ENCODE measurements at places on chromosomes 7 and 10.

- DNase-seq, result peak; percentile 23
- H3K4me1 ChIP-seq, result peaks cover 31% of the 10 kb centered on the region
- peaks cover 2% of the 10 kb centered on the region for H3K36me3 ChIP-seq
- peak overlapping the region; percentile 73 for H3K27ac ChIP-seq
These were observed 621.2 kb downstream of the SDK1 start for GRCh38 chr7:3922175-3922635.

GRCh38 chr10:75353183-75353582, 48.4 kb downstream of the ZNF503 start:
- no peak overlapping the region for H3K4me3 ChIP-seq
- no peaks in the 10 kb centered on the region for H3K27me3 ChIP-seq
- peaks cover 10% of the 10 kb centered on the region for H3K4me1 ChIP-seq
- H3K36me3 ChIP-seq, result no peaks in the 10 kb centered on the region

DNA sequence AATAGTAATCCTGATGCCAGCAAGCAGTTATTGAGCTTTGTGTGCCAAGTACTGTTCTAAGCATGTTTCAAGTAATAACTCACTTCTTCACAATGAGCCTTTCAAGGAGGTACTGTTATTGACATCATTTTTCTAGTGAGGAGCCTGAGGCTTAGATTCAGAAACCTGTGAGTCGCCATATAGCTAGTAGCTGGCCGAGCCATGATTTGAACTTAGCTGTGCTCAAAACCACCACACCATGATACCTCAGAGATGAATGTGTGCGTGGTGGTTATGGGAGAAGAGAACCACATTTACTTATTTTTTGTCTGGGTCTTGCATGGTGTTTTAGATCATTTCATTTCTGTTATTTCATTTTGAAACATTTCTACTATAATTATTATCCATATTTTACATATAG, 578.9 kb downstream of the AUTS2 start:
- peaks cover 12% of the 10 kb centered on the region for H3K36me3 ChIP-seq
- no peak for DNase-seq
- no peak overlapping the region for H3K27ac ChIP-seq
- H3K4me3 ChIP-seq, result no peak overlapping the region
- H3K27me3 ChIP-seq, result no peaks in the 10 kb centered on the region
- H3K4me1 ChIP-seq, result peaks cover 6% of the 10 kb centered on the region

- H3K4me3 ChIP-seq, result no peak overlapping the region
- no peak for DNase-seq
- no peaks in the 10 kb centered on the region for H3K36me3 ChIP-seq
These were observed 28.5 kb upstream of the CSGALNACT2 start for GRCh38 chr10:43109671-43110249.

DNA sequence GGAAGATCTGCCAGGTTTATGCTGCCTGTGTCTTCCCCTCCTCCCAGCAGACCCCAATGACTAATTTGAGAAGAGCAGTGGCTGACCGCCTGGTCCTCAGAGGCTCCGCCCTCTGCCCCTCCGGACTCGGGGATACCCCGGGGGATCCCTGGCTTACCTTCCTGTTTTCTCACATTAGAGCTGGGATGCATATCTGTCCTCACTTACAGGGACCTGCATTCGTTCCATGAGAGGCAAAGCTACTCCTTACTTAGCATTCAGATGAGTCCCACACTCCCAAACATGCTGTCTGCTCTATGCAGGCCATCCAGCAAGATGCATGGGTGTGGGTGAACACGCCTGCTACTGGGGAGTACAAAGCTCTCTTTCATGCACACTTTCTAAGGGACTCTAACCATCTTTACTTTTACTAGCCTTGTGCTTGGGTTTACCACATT, 24.0 kb downstream of the VOPP1 start:
- DNase-seq, result no peak
- no peak overlapping the region for H3K4me3 ChIP-seq
- peaks cover 8% of the 10 kb centered on the region for H3K36me3 ChIP-seq

- no peak overlapping the region for H3K27ac ChIP-seq
- no peak for DNase-seq
- no peak overlapping the region for H3K4me3 ChIP-seq
- peaks cover 4% of the 10 kb centered on the region for H3K4me1 ChIP-seq
- no peaks in the 10 kb centered on the region for H3K27me3 ChIP-seq
- H3K36me3 ChIP-seq, result no peaks in the 10 kb centered on the region
These were observed 77.0 kb upstream of the SEMA3A start for GRCh38 chr7:84271543-84271942.

- H3K36me3 ChIP-seq, result no peaks in the 10 kb centered on the region
- no peak for DNase-seq
- H3K27me3 ChIP-seq, result no peaks in the 10 kb centered on the region
- no peaks in the 10 kb centered on the region for H3K4me1 ChIP-seq
These were observed 88.0 kb upstream of the NAMPT start for GRCh38 chr7:106372595-106373318.

GRCh38 chr10:93917064-93917391, 23.2 kb downstream of the SLC35G1 start:
- H3K4me3 ChIP-seq, result no peak overlapping the region
- H3K36me3 ChIP-seq, result peaks cover 4% of the 10 kb centered on the region
- DNase-seq, result no peak
- no peak overlapping the region for H3K27ac ChIP-seq

DNA sequence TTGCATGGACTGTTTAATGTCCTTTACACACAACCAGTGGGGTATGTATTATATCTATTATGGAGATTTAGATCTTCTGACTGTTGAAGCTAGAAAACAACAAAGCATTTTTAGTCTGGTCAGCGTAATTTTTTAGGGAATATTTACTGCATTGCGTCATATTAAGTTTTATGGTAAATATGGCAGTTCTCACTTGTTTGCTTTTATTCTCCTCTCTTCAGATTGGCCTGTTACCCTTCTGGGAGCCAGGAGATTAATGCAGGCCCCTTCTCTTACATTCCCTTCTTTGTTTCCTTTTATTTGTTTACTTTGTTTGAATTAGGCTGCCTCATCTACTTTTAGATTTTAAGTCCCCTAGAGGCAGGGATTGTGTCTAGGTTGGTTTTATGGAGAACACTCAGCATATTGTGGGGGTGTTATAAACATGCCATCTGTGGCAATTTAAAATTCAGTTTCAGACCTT, 13.8 kb downstream of the UBE2D1 start:
- H3K27me3 ChIP-seq, result no peaks in the 10 kb centered on the region
- H3K4me1 ChIP-seq, result peaks cover 21% of the 10 kb centered on the region
- H3K36me3 ChIP-seq, result peaks cover 5% of the 10 kb centered on the region
- no peak for DNase-seq

GRCh38 chr7:151177310-151177709, 9.7 kb downstream of the ASB10 start:
- H3K4me3 ChIP-seq, result no peak overlapping the region
- H3K27ac ChIP-seq, result no peak overlapping the region
- DNase-seq, result no peak
- H3K27me3 ChIP-seq, result peaks cover 18% of the 10 kb centered on the region

DNA sequence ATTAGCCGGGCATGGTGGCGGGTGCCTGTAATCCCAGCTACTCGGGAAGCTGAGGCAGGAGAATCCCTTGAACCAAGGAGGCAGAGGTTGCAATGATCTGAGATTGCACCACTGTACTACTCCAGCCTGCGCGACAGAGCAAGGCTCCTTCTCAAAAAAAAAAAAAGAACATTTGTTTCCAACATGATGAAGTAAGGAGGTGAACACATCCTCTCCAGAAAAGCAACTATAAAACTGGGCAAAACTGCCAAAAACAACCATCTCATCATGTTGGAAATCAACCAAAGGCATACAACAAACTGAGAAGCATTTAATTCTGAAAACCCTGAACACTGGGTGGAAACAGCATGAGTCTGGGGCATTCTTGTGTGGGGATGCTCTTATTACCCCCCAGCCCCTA, 14.3 kb downstream of the PRTFDC1 start:
- DNase-seq, result no peak
- no peaks in the 10 kb centered on the region for H3K27me3 ChIP-seq
- H3K36me3 ChIP-seq, result peaks cover 18% of the 10 kb centered on the region

- no peak overlapping the region for H3K4me3 ChIP-seq
- no peak overlapping the region for H3K27ac ChIP-seq
- peaks cover 21% of the 10 kb centered on the region for H3K4me1 ChIP-seq
- H3K27me3 ChIP-seq, result no peaks in the 10 kb centered on the region
These were observed 10.8 kb upstream of the CUBN start for GRCh38 chr10:17140386-17140761.

DNA sequence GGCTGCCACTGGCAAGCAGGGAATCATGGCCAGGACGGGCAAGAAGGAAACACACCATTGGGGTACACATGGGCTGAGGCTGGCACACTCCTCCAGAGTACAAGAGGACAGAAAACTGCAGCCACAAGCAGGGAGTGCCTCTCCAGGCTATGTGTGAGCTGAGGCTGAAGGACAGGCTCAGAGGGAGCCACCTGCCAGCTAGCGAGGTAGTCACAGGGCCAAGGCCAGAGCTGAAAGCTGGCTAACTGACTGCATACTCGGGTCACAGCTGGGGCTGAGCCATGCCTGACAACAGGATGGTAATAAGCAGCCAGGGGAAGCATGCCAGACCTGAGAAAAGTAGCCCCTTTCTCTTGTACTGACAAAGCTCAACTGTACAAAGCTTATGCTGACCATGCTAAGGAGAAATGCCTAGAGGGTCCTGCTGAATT, 52.0 kb downstream of the KIF5B start:
- peak overlapping the region; percentile 58 for H3K27ac ChIP-seq
- DNase-seq, result no peak
- peak overlapping the region; percentile 10 for H3K4me3 ChIP-seq

DNA sequence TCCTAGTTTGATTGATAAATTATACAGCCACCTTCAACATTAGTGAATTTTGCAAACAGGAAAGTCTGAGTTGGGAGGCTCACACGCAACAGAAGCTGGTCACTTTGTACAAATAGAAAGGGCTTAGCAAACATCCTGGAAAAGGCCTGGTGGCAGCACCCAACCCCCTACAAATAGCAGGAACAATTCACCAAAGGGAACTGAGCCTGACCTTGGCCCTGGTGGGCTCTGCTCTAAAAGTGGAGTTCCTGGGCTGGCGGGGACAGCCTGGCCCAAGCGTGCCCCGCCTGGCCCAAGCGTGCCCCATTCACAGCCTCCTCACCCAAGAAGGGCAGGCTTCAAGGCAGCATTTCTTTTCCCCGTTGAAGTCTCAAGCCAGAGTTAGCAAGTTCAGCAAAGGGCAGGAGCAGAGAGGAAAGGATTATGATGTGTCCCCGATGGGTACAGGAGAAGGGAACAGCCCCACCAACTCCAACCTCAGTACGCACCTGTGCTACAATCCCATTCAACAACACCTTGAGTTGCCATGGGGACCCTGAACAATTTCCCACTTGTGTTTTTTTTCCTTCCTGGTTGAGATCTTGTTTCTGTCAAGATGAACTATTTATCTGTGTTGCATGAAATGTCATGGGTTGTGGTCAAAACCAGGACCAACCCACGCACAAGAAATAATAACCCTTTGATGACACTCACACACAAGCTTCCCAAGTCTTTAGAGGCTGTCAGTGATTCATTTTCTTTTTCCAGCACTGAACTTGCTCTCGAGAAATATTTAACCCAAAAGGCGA, 43.4 kb downstream of the RGS10 start:
- H3K27me3 ChIP-seq, result no peaks in the 10 kb centered on the region
- no peak for DNase-seq

DNA sequence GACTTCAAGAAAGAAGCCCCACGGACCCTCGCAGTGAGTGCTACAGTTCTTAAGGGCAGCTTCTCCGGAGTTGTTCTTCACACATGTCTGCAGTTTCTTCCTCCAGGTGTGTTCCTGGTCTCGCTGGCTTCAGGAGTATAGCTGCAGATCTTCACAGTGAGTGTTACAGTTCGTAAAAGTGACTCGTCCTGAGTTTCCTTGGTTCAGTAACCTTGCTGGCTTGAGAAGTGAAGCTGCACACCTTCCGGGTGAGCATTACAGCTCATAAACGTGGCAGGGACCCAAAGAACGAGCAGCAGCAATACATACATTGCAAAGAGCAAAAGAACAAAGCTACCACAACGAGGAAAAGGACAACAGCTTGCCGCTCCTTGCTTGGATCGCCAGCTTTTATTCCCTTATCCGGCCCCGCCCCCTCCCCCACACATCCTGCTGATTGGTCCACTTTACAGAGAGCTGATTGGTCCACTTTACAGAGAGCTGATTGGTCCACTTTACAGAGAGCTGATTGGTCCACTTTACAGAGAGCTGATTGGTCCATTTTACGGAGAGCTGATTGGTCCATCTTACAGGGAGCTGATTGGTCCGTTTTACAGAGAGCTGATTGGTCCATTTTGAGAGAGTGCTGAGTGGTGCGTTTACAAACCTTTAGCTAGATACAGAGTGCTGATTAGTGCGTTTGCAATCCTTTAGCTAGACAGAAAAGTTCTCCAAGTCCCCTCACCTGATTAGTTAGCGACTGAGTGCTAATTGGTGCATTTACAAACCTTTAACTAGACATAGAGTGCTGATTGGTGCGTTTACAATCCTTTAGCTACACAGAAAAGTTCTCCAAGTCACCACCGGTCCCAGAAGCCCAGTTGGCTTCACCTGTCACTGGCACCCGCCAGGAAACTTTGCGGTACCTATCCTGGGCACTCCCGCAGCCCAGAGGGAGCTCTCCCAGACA, 165.3 kb downstream of the AGMO start:
- no peak for DNase-seq
- H3K4me1 ChIP-seq, result no peaks in the 10 kb centered on the region
- no peaks in the 10 kb centered on the region for H3K27me3 ChIP-seq
- peak overlapping the region; percentile 19 for H3K27ac ChIP-seq
- peaks cover 3% of the 10 kb centered on the region for H3K36me3 ChIP-seq

DNA sequence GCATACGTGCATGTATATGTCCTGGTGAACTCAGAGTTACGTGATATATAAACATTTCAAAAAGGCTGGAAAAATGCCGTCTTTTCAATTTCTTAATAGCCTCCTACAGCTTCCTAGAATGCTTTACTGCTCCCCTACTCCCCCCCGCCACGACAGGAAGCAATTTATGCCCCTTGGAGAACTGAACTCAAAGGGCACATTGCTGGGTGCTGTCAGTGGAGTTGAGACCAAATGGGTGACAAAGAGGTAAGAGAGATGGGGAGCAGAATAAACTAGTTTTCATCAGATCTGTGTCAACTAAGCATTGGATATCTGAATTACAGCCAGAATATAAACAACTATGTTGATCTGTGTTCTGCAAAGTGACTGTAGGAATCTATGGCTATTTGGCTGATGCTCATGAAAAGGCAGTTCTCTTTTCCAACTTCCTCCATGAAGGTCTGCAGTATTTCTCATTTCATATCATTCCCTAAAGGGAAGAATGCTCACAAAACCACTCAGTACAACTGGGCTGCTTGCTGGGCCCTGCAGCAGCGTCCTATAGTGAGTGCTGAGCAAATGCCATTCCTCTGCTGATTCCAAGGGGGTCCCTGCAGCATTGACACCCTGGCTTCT, 171.3 kb upstream of the HPS1 start:
- H3K4me1 ChIP-seq, result no peaks in the 10 kb centered on the region
- H3K4me3 ChIP-seq, result no peak overlapping the region
- no peak for DNase-seq
- no peak overlapping the region for H3K27ac ChIP-seq
- no peaks in the 10 kb centered on the region for H3K36me3 ChIP-seq

- H3K27ac ChIP-seq, result peak overlapping the region; percentile 30
- DNase-seq, result no peak
- peaks cover 14% of the 10 kb centered on the region for H3K4me1 ChIP-seq
- peaks cover 1% of the 10 kb centered on the region for H3K36me3 ChIP-seq
- H3K27me3 ChIP-seq, result no peaks in the 10 kb centered on the region
These were observed 344.1 kb downstream of the PHF14 start for GRCh38 chr7:11317766-11318165.
